NCI-H2171 treated with DMSO at 0.1 percent for 48 hours (cell line): ENCODE measurements at places on chromosomes 13 and 19.

DNA sequence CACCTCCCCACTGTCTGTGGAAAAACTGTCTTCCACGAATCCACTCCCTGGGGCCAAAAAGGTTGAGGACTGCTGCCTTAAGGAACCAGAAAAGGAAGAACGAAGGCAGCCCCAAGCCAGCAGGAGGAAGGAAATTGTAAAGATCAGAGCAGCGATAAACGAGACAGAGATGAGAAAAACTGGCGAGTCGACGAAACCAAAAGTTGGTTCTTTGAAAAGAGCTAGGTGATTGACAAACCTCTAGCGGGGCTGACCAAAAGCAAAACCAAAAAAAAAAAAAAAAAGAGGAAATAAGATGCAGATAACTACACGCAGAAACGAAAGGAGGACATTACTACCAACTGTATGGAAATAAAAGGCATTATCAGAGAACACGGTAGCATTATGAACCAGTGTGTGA, 76.9 kb downstream of the GADD45B start:
- no peak for DNase-seq

- DNase-seq: no peak
Measured at GRCh38 chr19:35166100-35167063, 11.8 kb downstream of the FXYD5 start.

- DNase-seq: no peak
Measured at GRCh38 chr19:11423164-11423790, 4.2 kb upstream of the RGL3 start.

DNA sequence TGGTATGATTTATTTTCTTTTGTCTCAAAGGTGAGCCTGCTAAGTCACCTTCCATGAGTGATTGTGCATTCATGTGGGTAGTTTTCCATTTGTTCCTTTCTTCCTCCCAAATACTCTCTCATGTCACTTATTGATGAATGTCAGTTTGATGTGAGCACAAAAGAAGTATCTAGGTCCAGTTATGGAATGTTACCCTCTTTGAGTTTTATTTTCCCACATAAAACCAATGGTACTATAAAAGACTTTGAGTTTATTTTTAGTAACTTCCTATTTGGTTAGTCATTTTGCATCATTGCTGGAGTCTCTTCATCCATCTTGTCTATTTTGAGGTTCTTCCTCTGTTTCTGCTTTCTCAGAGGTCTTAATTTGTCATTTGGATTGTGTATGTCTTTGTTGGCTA, 321.3 kb downstream of the GPC6 start:
- DNase-seq: no peak

DNA sequence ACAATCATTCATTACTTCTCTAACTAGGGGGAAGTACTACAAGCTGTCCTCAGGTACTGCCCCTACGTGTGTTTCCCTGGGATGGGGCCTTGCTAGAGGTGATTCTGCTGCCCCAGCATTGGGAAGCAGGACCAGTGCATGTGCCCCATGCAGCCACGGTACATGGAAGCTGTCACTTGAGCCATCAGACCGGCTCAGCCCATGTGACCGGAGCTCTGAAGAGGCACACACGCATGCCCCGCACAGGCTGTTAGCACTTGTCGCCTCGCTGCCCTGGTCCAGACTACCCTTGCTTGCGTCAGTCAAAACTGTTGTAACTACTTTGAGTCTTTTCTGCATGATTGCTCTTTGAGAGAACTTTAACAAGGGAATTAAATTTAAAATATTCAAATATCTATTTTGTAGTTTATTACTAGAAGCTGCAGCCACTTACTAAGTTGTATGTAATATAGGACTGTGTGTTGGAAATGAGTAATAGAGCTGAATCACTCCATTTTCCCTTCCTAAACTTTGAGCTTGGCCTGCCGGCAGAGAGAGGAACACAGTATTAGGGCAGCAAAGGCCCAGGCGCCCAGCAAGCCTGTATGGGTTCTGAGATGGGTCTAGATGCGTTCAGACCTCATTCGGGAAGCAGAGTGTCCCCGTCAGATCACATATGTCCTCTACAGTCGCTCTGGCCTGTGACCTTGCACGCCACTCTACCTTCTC, 42.2 kb downstream of the DHRS12 start:
- no peak for DNase-seq

DNA sequence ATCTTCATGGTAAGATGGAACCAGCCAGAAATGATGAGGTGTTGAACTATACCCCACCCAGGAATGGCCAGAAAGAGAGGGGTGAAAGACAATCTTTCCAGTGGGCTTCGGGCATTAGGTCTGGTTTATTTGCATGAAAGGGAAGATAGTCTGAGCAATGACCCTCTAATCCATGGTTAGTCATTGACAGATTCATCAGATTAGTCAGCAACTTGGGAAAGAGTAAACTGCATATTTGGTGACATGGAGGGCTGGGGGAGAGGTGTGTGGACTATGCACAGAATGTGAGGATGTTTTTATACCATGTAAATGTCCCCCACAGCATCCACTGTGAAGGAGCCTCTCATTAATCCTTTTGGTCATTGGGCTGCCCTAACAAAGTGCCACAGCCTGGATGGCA, 30.1 kb upstream of the USP12 start:
- DNase-seq: no peak

GRCh38 chr19:12792051-12792852, 966 bp downstream of the JUNB start:
- DNase-seq: peak; percentile 79

GRCh38 chr13:48405875-48406274, 7.0 kb downstream of the LPAR6 start:
- no peak for DNase-seq

DNA sequence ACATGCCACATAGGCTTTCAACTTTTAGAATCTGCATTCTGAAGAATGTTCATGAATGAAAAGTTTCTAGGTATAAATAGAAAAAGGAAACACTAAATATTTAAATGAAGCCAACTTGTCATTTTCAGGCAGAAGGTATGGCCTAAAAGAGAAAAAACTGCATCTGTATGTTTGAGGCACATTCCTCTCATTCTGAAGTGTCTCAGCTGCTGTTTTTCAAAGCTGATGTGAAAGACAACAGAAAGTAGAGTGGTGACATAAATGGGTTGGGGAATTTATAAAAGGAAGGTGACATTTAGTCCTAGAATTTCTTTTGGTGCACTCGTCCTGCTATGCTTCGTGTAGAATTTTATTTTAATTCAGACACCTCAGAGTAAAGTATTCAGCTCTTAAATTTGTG, 539.6 kb upstream of the SLITRK5 start:
- DNase-seq: no peak

DNA sequence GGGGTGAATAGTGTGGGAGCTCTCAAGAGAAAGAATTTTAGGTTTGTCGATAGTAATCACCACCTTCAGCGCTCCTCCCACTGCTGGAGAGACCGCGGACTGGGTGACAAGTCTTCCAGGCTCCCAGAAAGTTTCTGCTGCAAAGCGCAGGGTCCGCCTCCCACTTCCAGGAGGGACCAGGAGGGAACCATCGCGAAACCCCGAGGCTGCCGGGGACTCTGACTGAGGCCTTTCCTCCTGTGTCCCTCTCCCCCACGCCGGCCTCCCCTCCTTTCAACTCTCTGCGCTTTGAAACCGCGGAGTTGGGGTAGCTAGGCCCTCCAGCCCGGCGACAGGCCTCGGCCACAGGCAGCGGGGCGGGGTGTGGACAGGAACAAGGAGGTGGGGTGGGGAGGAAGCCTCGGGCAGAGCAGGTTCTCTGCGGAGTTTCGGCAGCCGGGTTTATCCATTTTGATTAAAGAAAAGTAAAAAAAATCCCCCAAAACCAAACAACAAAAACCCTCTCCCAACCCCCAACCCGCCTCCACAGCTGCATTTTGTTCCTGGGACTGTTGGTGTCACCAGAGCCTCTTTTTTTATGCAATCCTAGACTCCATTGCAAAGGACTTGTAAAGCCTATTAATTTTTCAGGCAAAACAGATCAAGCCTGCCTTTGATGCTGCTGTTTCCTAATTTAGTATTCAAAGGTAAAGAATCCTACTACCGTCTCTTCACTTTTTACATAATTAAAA, 157.2 kb downstream of the TM9SF2 start:
- peak; percentile 93 for DNase-seq

- no peak for DNase-seq
Measured at GRCh38 chr13:110177790-110178189, 129.2 kb downstream of the COL4A1 start.

DNA sequence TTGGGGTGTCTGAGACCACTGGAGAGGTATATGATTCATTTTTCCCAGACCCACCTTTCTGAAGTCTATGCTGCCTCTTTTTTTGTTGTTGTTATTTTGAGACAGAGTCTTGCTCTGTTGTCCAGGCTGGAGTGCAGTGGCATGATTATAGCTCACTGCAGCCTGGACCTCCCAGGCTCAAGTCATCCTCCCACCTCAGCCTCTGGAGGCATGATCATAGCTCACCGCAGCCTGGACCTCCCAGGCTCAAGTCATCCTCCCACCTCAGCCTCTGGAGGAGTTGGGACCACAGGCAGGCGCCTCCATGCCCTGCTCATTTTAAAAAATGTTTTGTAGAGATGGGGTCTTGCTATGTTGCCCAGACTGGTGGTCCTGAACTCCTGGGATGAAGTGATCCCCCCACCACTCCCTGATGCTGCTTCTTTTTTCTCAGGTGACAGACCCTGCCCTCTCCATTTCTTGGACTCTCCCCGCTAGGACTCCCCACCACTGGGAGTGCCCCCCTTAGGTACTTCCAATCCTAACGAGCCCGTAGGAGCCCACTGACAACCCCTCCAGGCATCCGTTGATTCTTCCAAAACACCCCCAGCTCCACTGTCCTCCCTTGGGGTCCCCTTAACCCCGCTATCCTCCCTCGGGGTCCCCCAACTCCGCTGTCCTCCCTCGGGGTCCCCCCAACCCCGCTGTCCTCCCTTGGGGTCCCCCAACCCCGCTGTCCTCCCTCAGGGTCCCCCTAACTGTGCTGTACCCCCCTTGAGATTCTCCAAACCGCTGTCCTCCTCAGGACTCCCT, 45.4 kb downstream of the ARHGEF18 start:
- DNase-seq: no peak

- no peak for DNase-seq
Measured at GRCh38 chr13:41974262-41974900, 13.5 kb upstream of the VWA8 start.

- no peak for DNase-seq
Measured at GRCh38 chr13:93727211-93728141, 500.9 kb downstream of the GPC6 start.

- DNase-seq: no peak
Measured at GRCh38 chr13:107088061-107088460, 520.1 kb upstream of the ARGLU1 start.

DNA sequence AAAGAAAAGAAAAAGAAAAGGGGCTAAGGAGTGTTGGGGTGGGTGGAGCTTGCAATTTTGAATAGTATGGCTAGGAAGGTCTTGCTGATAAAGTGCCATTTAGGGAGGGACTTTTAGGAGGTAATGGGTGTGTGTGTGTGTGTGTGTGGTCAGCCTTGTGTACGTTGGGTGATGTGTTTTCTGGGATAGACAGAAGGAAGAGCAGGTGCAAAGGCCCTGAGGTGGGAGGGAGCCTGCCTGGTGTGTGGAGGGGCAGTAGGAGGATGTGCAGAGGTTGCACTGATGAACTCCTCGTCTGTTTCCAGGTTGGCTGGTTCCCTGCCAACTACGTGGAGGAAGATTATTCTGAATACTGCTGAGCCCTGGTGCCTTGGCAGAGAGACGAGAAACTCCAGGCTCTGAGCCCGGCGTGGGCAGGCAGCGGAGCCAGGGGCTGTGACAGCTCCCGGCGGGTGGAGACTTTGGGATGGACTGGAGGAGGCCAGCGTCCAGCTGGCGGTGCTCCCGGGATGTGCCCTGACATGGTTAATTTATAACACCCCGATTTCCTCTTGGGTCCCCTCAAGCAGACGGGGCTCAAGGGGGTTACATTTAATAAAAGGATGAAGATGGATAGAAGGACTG, 30.5 kb upstream of the ADGRE1 start:
- DNase-seq: no peak

DNA sequence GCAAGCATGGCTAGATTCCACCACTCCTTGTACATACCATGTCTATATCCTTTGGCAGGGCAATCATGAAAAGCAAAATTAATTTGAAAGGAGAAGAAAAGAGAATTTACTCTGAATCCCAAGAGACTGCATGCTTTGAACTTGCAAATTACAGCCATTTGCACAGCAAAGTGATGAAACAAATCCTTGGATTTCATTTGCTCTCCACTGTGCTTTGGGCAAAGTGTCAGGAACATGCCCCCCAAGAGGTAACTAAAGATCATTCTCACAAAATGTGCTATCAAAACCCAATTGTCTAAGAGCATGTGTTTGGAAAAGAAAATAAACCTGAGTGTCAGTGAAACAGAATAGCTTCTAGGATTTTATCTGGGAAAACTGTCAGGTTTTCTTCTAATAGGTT, 298.5 kb downstream of the GPC6 start:
- no peak for DNase-seq

GRCh38 chr13:38819053-38819452, 132.2 kb downstream of the FREM2 start:
- DNase-seq: no peak

DNA sequence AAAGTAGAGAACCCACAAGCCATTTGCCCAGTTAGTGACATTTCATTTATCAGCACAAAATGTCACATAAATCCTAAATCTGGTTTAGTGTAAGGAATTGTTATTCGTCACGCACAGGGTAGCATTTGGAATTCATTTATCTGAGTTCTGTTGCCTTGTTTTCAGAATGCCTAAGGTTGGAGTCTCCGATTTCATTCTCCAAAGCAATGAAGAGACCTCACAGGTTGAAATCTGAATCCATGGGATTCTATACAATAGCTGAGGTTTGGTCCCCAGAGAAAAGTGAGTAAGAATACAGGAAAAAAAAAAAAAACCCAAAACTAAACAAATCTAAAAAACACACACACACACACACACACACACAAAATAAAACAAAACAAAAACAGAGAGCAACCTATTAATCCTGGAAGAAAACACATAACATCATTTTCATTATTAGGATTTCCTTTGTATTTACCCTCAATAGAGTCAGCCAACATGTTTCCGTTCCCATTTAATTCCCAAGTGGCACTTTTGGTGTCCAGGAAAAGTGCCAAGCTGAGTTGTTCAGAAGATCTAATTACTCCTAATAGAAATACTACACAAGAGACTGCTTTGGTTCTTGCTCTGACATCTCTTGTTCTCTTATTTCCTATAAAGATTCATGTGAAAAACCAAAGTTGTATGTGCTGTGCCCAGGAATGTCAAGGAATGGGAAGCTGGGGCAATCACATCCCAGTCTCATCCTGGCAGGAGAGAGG, 36.2 kb upstream of the LRCH1 start:
- peak; percentile 90 for DNase-seq

DNA sequence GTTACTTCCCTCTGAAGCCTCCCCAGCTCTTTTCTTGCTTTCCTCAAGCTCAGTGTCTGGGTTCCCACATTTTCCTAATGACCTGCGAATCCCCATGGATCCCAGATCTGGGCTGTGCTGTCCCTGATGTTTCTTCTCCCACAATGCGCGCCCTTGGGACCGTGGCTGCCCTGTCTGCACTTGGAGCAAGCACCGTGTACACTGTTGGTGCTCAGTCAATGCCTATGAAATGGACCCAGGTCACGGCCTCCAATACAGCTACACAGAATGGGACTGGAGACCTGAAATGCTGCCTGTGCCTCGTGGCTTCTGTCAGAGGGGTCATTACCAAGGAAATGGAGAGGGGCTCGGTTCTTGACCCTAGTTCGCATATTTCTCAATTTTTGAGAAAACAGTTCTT, 160.1 kb upstream of the SOX1 start:
- DNase-seq: no peak

- DNase-seq: no peak
Measured at GRCh38 chr13:75186379-75186778, 295.6 kb downstream of the TBC1D4 start.

GRCh38 chr19:11014403-11014911, 53.6 kb downstream of the SMARCA4 start:
- no peak for DNase-seq
